SW 1271 (cell line): ENCODE measurements at places on chromosomes 2 and 18.
A peak's percentile ranks its signal among the peaks of the same experiment; 100 is the strongest.

- no peak for DNase-seq
Observed at GRCh38 chr18:57728941-57729511, 74.1 kb downstream of the ATP8B1 start.

GRCh38 chr2:235005603-235006259 is 53.9 kb downstream of the SH3BP4 start:
- no peak for DNase-seq

DNA sequence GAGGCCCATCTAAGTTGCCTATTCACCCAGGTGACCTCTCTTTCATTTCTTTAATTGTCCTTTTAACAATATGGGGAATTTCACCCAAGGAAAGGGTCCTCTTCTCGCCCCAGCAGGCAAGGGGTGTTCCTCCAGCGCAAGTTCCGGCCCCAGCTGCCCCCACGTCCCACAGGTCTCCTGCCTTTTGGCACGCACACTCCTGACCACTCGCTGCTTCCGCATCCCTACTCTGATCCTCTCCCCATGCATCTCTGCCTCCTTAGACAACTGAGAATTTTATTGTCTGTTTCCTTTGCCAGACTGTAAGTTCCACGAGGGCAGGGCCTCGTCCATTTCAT is 684 bp upstream of the ARPC2 start:
- no peak for DNase-seq

GRCh38 chr2:223203971-223204929 is 152.3 kb downstream of the KCNE4 start:
- DNase-seq = no peak

DNA sequence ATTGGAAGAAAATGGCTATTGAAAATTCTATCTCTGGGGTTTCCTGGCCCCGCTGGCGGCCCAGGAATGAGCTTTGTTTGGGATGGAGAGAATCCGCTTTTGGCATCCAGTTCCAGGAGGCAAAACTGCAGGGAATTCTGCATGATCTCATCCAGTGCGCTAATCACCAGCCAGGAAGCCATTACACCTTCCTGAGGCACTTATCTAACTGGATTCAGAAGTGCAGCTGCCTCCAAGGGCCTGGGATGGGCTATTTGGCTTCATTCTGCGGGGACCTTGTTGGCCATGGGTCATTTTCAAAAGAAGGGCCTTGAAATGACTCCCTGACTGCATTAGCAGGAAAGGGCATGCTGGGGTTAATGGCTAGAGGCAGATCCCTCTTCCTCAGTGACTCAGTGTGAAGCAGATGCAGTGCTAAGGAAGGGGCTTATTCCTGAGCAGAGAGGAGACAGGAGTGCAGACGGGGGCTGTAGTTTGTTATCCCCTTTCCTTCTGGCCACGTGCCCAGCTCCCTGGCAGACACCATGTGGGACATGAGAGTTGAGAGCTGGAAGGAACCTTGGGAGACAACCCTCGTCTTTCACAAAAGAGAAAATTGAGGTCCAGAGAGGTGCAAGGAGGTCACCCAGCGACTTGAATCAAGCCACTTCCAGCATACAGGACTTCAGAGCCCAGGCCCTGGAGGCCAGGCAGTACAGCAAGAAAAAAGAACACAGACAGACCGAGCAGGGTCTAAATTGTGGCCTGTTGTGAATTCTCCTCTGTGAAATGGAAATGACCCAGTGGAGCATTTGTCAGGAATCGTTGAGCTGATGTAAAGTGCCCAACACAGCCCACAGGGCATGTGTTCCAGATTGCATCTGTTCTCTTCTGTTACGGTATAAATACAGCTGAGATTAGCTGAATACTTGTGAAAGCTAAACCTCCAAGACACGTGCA is 161.8 kb downstream of the PRKCE start:
- DNase-seq = no peak

GRCh38 chr2:75315436-75315835 is 116.1 kb upstream of the TACR1 start:
- DNase-seq = no peak

- DNase-seq = no peak
Observed at GRCh38 chr2:160581448-160581847, 87.8 kb upstream of the RBMS1 start.

- DNase-seq = peak; percentile 42
Observed at GRCh38 chr2:43225093-43225787, 1.2 kb downstream of the ZFP36L2 start.
